ENCODE measurements at places on chromosomes 12 and 14.

GRCh38 chr14:59241121-59241520, 52.7 kb downstream of the DAAM1 start:
- no peak for DNase-seq

GRCh38 chr12:75364919-75365318, 26.0 kb upstream of the GLIPR1L2 start:
- no peak for DNase-seq

DNA sequence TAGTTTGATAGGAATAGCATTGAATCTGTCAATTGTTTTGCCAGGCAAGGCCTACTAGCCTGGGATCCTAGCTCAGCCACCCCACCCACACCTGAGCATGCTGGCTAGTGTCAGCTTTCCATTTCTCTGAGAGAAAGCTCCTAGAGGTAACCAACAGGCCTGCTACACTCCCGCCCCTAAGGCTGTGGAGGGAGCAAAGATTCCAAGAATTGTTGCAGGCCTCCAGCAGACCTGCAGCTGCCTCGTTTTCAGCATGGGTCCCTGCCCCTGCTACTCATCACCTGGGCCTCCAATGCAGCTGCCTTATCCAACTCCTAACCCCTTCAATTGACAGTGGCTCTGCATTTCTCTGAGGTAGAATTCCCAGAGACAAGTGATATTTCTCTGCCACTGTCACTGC, 852.4 kb upstream of the MDGA2 start:
- DNase-seq, result no peak

DNA sequence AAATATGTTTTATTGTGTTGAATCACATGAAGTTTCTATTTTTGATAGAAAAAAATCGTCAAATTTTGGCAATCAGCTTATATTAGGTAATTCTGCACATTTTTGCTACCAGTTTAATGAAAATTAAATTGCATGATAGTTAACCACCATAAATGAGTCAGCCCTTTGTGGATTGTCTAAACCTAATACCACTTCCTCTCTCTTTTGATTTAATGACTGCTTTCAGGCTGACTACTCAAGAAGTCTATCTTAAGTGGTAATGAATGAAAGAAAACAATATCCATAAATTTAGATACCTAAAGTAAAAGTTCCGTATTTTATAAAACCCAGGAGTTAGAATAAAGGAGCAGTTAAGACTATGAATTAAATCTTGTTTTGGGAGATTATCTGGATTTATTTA, 450.5 kb downstream of the TMEM117 start:
- no peak for DNase-seq

- no peak for DNase-seq
Measured at GRCh38 chr14:104657101-104657524, 32.3 kb upstream of the INF2 start.

DNA sequence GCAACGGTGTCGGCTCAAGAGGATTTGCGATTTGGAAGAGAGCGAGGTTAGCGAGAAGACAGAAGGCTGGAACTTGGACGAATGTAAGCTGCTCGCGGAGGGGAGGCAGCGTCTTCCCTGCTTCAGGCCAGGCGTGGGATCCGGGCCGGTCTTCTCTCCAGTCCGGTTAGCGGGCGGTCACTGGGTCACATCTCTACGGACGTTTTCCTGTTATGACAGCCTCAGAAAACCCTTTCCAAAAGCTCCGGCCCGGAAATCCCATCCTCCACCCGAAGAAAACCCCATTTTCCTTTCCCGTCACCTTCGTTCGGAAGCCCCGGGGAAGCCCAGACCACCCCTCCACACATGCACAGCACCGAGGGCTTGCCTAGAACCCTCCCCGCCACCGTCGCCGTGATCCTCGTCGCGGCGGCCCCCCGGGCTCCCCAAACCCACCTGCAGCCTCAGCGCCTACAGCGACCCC, 268 bp downstream of the NDUFB1 start:
- DNase-seq, result peak; percentile 19

DNA sequence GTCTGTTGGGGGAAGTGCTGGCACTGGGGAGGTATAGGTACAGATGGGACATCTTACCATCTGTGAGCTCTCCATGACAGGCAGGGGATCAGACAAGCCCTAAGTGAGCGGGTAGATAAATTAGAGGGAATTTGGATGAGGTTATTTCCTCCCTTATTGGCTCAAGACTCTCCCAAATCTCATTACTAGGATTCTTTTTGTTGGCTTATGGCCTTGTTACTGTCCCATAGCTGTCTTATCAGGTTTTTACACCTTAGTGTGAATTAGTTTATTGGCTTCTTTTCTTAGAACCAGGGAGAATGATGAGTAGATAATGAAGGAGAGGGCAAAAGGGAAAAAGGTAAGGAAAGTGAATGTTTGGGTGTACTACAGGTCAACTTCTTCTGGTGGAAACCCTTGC, 191.1 kb upstream of the PRICKLE1 start:
- DNase-seq, result no peak

GRCh38 chr14:51996148-51996746, 6.9 kb downstream of the RTRAF start:
- DNase-seq, result no peak

GRCh38 chr14:51242545-51243490, 2.8 kb downstream of the TMX1 start:
- no peak for DNase-seq

GRCh38 chr14:88181072-88181471, 142.0 kb downstream of the KCNK10 start:
- DNase-seq, result no peak

DNA sequence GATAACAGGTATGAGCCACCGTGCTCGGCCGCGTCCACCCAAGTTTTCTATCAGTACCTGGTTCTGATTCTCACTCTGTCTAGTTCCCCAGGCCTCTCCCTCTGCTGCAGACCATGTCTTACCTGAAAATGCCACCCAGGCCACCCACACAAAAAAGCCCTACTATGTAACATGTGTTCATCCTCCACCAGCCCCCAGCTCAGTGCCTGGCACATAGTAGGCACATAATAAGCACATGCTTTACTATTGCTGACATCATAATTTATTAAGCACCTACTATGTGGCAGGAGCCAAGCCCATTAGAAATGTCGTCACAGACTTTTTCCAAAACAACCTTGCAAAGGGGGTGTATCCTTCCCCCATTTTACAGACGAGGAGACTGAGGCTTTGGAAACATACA, 37.8 kb downstream of the CMKLR1 start:
- DNase-seq, result no peak

DNA sequence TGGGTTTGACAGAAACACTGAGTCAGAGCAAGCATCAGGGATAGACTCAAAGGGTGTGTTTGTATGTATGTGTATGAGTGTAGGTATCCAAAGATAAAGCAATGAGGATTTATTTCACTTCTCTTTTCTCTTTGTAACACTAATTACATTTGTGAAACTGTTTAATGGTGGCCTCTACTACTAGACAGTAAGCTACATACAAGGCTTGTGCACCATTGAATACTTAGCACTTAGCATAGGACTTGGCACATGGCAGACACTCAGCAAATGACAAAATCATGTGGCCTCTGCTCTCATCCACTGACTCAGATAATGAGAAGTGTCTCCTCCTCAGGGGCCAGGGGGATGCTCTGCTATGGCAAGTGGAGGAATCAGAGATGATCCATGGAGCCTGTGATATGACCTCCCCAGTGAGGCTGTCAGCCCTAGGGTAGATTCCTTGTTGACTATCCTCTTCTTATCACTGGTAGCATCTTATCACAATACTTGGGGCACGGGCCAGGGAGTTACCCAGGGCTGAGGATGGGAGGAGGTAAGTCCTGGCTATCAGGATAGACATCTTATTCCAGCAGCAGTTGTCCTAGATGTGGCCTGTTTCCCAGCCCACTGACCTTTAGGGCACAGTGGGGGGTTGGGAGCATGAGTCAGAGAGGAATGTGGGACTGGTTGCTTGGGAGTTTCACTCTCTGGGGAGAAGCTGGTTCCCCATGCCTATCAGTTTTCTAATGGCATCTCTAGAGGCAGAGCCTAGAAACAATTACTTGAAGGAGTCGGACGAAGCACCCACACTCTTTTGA, 71.2 kb upstream of the HOXC13 start:
- no peak for DNase-seq

GRCh38 chr12:4056910-4057845, 184.0 kb upstream of the PARP11 start:
- DNase-seq, result no peak

- no peak for DNase-seq
Measured at GRCh38 chr14:73463411-73463810, 5.1 kb upstream of the NUMB start.

- no peak for DNase-seq
Measured at GRCh38 chr12:52343550-52343949, 22.4 kb upstream of the KRT83 start.

DNA sequence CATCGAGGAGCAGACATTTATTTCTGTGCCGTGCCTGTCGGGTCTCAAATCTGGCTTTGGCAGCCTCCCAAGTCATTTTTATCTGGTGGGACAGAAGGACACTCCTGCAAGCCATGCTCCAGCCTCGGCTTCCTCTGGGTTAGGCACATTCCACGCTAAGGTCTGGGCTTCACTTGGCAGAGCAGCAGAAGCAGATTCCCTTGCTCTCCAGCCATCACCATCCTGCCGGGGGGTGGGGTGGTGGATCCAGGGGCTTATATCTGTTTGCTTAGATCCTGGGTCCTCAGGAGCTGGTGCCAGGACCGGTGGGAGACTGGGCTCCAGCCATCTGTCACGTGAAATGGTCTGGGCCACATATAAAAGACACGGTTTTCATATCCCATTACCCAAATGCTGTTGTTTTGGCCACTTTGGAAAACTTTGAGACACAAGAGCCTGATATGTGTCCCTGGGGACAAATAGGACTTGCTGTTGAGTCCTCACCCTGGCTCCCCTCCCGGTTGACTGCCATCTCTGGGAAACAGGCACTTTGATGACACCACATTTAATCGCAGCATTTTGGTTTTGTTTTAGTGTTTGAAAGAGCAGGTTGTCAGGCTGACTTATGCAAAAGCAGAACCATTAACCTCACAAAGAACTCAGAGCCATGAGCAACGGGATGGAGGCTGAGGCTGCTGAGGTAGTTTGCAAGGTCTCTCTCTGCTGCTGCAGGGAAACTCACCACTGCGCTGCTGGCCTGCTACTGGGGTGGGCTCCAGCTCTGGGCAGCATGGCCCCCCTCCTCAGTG, 69.6 kb upstream of the PRMT8 start:
- no peak for DNase-seq

GRCh38 chr12:82835217-82835616, 148.5 kb downstream of the TMTC2 start:
- no peak for DNase-seq

DNA sequence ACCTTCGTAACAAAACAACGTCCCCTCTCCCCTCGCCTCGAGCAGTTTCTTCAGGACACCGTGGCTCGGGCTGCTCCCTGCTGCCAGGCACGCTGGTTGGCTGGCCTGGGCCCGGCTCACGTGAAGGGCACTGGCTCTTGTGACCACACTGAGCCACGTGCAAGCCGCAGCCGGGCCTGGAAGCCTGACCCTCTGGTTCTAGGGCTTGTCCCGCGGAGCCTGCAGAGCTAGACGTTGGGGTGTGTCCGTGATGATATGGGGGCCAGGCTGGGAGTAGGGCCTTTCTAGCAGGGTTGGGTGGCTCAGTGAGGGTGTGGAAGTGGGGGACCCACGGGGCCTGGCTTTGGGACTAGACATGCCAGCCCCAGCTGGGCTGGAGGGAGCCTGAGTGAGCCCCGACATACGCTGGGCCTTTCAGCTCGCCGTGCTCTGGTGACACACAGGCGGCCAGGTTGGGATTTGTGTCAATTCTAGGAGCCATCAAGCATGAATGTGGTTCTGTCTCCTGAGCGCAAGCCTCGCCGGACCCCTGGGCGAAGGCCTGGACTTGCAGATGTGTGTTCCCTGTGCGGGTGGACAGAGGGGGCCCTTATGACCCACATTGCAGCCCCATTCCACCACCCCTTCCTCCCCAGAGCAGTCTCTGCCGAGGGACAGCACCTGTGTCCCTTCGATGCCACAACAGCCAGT, 13.6 kb upstream of the AMN start:
- DNase-seq, result no peak

GRCh38 chr12:117680312-117680711, 288.5 kb downstream of the KSR2 start:
- DNase-seq, result no peak

DNA sequence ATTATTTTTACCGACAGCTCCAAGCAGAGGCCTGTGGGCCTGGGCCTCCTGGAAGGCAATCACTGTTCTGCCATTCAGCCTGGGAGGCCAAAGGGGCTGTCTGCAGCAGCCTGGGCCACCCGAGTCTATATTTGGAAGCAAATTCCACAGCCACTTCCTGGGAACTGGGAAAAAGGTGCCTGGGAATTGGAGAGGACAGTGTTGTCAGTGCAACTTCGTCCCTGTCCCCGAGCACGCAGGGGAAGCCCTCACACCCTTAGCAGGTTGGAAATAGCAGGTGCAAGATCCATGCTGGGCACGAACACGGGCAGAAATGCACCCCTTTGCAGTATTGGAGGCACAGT, 9.6 kb upstream of the TBX5 start:
- DNase-seq, result no peak

DNA sequence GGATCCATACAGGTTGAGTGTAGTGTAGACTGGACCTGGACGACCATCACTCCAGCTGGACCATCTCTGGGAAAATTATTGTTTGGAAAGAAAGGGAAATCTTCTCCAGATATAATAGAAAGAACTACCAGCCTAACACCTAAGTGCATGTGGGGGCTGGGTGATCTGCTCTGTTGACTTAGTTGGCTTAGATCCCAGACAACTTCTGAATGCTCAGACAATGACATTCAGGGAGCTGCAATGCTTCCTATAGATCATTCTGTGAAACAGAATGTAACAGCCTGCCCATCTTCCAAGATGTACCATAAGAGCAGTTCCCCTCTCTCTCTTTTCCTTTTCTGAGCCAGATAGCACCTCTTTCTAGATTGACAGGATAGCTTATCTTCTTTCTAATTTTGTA, 572.8 kb upstream of the STXBP6 start:
- peak; percentile 31 for DNase-seq

- DNase-seq, result no peak
Measured at GRCh38 chr12:6093764-6094163, 30.7 kb downstream of the VWF start.

GRCh38 chr14:102629808-102630350, 37.4 kb downstream of the RCOR1 start:
- peak; percentile 83 for DNase-seq

GRCh38 chr14:75487155-75487671, 35.1 kb upstream of the BATF start:
- DNase-seq, result no peak

GRCh38 chr12:56374726-56375597, 12.3 kb upstream of the APOF start:
- no peak for DNase-seq

DNA sequence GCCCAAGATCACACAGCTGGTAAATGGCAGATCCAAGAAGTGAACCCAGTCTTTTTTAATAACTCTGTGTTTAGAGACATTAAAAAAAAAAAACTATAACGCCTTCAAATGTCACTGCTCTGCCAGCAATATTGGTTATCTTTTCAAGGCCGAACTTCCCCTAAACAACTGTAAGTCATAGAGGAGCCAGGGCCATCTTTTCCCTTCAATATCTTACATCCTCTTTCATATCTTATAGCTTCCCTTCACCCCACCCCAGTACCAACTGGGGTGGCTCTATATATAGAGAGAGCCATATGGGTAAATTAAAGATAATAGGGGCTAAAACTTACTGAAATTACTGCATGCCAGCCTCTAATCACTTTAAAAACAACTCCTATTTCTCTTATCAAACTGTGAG, 100.2 kb downstream of the STAB2 start:
- no peak for DNase-seq

GRCh38 chr12:97216848-97217247, 245.8 kb upstream of the RMST start:
- no peak for DNase-seq

Data from NCI-H510A treated with DMSO at 0.1 percent for 48 hours (cell line).